ENCODE measurements at places on chromosomes 6 and 20.

- DNase-seq, result no peak
These were observed 6.3 kb downstream of the OR2A4 start for GRCh38 chr6:131694832-131695426.

- no peak for DNase-seq
These were observed 1.7 kb upstream of the DSTN start for GRCh38 chr20:17568045-17568788.

GRCh38 chr6:3741477-3741871, 10.0 kb downstream of the PXDC1 start:
- no peak for DNase-seq

DNA sequence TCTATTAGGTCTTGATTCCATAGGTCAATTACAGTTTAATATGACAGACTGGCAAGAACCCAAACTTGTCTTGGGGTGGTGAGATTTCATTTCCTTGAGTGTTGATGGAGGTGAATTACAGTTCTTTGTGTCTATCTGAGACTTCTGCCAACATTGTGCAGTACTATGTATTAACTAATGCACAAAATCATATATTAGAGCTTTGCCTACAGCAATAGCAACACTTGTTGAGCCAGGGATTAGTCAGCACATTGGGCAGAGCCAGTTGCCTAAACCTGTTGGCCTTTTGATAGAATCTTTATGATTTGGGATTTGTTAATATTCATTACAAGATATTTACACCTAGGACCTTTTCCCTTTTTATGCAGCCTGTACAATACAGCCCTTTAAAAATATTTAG, 135.3 kb upstream of the CENPW start:
- DNase-seq, result no peak

DNA sequence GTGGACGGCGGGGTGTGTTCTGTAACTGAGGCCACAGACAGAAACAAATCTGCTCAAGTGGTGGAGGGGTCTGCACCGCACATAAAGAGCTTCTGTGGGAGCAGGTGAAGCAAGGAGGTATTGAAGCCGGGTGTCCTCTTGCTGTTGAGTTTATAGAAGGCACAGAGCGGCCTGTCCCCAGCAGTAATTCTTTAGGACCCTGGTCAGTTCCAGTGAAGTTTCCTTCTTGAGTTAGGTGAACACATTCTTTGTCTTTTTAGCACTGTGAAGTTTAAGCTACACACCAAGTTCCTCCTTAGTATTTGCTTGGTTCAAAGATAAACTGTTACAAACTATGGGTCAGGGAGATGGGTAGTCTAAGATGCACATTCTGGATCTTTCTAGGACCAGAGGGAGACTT, 6.1 kb downstream of the PRDM1 start:
- DNase-seq, result no peak

GRCh38 chr6:40042232-40042631, 108.0 kb upstream of the MOCS1 start:
- no peak for DNase-seq

- no peak for DNase-seq
These were observed 12.7 kb downstream of the DPPA5 start for GRCh38 chr6:73341335-73341734.

DNA sequence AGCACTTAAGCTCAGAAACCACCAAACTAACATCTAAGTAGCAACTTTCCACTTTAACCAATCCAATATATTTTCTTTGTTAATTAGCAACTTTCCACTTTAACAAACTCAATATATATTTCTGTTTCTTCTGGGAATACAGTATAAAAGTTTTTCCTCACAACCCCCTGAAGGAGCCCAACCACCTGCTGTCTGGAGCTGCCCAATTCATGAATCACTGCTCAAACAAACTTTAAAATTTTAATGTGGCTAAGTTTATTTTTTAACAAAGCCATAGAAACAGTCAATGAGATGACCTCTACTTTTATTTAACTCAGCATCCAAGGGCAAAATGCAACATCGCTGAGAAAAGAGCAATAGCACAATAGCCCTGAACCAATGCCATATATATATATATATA, 500.1 kb downstream of the EPM2A start:
- DNase-seq, result no peak

All from activated CD8-positive, alpha-beta memory T cell treated with anti-CD3 and anti-CD28 coated beads for 4 hours (primary cell).